Activated naive CD8-positive, alpha-beta T cell treated with anti-CD3 and anti-CD28 coated beads, Interleukin-2, amount 50 U/mL, for 16 hours (primary cell): ENCODE measurements at places on chromosomes 13 and 19.

- DNase-seq: no peak
Observed at GRCh38 chr19:51127032-51127431, 2.3 kb downstream of the SIGLEC9 start.

GRCh38 chr13:22789027-22789593 lies 391.7 kb upstream of the SGCG start:
- DNase-seq: no peak

DNA sequence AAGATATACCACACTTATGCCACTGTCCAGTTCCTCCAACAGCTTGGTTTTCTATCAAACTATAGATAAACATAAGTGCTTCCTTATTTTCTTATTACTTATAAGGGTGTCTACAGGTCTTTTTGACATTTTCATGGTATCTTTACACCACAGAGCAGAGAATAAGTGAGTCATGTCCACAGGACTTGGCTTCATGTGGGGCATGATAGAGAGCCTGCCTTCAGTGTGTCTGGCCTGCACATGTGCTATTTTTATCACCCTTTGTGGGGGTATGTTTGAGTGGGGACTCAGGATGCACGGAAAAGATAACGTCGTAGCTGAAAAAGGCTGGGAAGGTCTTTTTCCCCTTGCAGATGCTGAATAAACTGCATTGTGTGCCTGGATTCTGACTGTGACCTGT lies 8.1 kb upstream of the STOML3 start:
- no peak for DNase-seq

DNA sequence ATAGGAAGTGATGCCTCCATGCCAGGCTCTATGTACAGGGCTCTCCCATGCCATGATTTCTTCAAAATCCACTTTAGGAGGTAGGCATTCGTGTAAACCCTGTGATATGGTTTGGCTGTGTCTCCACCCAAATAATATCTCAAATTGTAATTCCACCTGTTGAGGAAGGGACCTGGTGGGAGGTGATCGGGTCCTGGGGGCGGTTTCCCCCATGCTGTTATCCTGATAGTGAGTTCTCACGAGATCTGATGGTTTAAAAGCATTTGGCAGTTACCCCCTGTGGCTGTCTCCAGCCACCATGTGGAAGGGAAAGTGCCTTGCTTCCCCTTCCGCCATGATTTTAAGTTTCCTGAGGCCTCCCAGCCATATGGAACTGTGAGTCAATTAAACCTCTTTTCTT lies 8.1 kb downstream of the SARS2 start:
- no peak for DNase-seq

DNA sequence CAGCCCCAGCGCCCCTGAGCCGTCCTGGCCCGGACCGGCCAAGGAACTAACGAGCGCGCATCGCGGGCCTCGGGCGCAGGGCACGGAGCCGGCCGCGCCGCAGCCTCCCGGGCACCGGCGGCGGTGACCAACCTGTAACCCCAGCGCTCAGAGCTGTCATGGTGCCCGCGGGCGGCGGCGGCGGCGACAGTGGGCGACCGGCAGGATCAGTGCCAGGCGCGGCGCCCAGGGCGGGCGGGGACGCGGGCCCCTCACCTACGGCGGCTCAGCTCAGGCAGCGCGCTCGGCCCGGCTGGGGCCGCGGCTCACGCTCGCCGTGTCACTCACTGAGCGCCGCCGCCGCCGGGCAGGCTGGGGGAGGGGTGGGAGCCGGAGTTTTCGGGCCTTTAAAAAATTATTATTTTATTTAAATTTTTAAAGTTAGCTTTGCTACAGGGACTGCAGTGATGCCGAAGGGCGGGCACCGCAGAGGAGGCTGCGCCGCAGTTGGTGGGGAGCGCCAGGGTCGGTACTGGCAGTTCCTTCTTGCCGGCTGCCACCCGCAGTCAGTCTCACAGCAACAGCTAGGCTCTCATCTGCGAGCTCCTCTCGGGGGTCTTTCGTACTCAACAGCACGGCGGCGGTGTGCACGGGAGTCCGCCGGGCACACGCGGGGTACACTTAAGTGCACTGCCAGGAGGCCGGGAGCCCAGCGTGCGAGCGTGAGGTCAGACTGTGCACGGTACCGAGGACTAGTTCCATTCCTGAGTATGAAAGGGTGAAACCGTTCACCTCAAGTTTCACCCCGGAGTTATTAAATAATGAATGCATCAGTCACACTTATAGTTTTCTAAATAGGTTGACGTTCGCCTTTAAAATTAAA lies at the start of gene NALCN:
Gene NALCN, minus strand, starts transcription at position 328 of the 862 bp plus-strand sequence. CDS start 17,382 bp downstream, outside the sequence.
- no peak for DNase-seq

DNA sequence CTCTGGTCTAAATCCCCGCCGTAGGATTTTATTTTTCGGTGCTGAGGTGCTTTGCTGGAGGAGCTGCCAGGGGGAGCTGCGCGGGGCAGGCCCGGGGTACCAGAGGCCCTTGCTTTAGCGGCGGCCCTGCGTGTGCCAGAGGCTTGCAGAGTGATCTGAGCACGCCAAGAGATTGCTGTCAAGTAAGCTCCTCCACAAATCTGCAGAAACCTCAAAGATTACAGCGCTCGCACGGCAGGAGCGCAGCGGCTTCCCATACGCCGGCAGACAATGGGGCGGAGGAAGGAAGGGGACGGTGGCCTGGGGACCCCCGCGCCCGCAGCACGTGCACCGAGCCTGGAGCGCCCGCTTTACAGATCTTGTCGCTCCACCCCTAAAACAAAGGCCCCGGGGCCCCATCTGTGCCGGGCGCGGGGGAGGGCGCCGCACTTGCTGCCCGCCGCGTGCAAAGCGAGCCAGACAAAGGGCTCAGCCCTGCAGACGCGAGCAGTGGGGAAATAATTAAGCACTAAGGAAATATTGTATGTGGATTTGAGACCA lies 9.1 kb upstream of the C19orf12 start:
- DNase-seq: no peak

GRCh38 chr19:13241231-13242104 lies 91.3 kb downstream of the IER2 start:
- no peak for DNase-seq

- no peak for DNase-seq
Observed at GRCh38 chr19:56720281-56720680, 48.7 kb upstream of the ZNF835 start.

- DNase-seq: no peak
Observed at GRCh38 chr19:14519860-14520407, 1.7 kb upstream of the DNAJB1 start.

DNA sequence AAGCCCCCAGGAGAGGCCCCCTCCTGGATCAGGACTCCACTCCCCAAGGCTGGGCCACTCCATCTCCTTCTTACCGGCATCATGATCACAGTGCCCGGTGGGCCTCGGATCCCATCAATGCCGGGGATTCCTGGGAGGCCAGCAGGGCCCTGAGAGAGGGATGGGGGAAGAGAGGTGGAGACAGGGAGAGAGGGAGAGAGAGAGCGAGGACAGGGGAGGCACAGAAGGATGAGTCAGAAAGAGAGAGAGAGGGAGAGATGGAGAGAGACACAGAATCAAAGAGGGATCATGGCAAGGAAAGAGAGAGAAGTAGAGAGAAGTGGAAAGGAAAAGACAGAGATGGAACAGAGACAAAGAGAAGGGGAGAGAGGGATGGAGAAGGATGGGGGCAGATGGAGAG lies 13.8 kb downstream of the COL5A3 start:
- DNase-seq: no peak

DNA sequence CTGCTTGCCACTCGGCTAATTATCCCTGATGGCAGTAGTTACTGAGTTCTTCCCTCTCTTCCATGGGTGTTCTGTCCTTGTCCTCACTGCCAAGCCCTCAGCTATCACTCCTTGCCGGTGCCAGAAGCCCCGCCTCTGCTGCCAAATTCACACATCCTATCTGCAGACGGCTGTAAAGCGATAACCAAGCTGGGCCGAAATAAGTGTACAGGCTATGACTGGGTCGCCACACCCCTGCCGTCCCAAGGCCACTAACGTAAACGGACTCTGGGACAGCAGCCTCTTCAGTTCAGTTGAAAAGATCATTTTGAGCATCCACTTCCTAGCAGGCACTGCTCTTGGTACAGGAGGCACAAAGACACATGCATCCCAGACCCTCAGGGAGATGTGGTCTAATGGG lies 13.3 kb downstream of the SLC7A1 start:
- no peak for DNase-seq

- DNase-seq: no peak
Observed at GRCh38 chr13:41061914-41062837, 867 bp downstream of the WBP4 start.

DNA sequence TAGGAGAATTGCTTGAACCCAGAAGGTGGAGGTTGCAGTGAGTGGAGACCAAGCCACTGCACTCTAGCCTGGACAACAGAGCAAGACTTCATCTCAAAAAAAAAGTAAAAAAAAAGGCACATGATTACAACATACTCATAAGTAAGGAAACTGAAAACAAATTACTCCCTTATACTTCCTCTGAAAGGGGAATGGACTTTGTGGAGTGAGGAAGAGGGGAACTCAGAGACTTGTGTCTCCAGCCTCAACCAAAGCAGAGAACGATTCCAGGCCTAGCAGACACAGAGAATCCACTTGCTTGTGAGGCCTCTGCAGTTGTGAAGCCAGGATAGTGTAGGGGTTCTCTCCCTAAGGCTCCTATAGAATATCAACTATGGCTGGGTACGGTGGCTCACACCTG lies 4.3 kb upstream of the LATS2 start:
- DNase-seq: no peak

DNA sequence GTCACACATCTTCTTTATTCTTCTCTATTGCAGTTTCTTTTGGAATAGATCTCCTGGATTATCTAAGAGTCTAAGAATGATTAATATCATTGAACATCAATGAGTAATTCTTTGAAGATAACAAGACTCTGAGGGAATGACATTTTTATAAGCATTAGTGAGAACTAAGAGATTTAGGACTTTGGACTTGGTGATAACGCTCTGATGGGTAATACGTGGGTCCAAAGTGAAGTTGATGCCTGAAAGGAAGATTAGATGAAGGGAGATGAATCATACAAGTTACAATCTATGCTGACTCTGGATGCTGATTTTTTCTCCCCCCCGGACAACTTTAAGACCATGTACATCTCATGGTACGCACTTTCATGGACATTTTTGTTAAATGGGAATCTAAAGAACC lies 364.5 kb downstream of the GPC5 start:
- DNase-seq: no peak

DNA sequence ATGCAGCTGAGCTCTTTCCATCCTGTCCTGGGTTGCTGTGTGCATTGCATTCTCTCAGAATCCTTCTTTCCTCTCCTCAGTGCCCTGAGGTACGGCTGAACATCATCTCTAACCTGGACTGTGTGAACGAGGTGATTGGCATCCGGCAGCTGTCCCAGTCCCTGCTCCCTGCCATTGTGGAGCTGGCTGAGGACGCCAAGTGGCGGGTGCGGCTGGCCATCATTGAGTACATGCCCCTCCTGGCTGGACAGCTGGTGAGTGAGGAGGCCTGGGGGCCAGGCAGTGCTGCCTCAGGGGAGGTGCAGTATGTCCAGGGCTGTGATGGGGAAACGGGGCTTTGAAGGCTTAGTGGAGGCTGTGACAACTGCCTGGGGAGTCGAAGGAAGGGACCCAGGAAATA lies 29.8 kb downstream of the PPP2R1A start:
- no peak for DNase-seq

DNA sequence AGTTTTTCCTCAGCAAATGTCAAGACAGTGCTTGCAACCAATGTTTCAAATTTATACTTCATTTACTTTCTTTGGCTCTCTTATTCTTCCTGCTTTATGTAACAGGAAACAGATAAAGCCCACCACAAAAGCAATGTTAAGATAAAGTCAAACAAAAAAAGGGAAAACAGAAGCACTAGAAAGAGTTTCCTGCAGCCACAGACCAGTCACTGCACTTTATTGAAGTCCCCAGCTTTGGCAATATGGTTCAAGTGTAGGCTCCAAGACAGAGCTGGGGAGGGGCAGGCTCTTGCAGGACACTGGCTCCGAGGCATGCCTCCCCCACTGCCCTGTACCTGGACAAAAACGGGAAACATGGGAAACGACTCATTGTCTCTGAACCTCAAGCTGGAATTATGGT lies 15.3 kb upstream of the CDC16 start:
- no peak for DNase-seq

- no peak for DNase-seq
Observed at GRCh38 chr13:46717856-46718255, 79.1 kb downstream of the ESD start.

GRCh38 chr13:77729502-77730221 lies 32.2 kb downstream of the SLAIN1 start:
- DNase-seq: no peak

DNA sequence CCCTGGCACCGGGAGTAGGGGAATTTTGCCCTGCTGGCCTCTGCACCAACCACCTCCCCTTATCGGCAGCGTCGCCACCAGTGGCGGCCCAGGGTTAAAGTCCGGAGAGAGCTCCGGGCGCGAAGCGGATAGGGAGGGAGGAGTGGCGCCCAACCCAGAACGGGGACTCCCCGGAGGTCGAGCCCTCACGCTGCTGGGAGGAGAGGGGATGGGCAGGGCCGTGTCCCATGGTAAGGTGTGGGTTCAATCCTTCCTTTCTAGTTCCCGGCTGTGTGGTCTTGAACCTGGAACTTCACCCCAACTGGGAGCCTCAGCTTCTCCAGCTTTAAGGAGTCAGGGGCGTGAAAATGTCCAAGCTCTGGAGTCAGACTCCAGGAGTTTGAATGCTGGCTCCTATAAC lies 23.3 kb upstream of the BCL3 start:
- DNase-seq: no peak

GRCh38 chr19:41918095-41918494 lies 10.2 kb downstream of the ERFL start:
- DNase-seq: no peak

GRCh38 chr19:49924004-49924880 lies 4.8 kb upstream of the ATF5 start:
- DNase-seq: no peak

- no peak for DNase-seq
Observed at GRCh38 chr19:7489609-7490044, 792 bp upstream of the PEX11G start.

DNA sequence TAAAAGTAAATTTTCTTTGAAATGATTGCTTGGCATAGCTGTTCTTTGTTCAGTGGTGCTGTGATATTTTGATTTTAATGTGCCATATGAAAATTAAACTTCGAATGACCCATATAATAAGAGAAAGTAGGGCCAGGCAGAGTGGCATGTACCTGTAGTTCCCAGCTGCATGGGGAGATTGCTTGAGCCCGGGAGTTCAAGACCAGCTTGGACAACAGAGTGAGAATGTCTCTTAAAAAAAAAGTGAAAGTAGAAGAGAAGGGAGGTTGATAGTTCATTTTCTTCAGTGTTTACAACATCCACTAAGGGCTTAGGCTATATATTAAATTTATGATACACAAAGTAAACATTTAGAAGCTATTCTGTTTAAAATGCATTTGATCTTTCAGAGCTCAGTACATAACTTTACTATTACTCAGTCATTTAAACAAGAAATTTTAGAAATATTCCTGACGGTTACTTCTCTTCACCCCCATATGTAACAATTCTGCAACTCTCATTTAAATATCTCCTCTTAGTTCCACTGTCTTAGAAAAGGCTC lies 17.2 kb upstream of the RFC3 start:
- no peak for DNase-seq

DNA sequence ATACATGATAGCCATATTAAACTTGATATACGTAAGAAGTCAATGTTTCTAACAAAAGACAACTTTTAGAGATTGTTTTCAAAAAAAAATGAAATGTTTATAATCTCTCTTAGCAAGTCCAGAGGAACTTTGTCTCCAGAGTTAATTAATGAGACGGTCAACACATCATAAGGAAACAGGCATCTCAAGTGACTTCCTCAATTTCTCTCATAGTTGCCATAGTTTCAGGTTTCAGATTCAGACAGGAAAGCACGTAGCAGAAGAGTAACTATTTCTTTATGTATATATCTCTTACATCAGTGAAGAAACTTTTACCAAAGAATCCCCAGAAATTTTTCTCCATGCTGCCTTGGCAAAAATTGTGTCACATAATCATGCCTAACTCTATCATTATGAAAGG lies 159.6 kb upstream of the ATXN8OS start:
- no peak for DNase-seq
